ENCODE measurements at places on chromosomes 3 and 15.

DNA sequence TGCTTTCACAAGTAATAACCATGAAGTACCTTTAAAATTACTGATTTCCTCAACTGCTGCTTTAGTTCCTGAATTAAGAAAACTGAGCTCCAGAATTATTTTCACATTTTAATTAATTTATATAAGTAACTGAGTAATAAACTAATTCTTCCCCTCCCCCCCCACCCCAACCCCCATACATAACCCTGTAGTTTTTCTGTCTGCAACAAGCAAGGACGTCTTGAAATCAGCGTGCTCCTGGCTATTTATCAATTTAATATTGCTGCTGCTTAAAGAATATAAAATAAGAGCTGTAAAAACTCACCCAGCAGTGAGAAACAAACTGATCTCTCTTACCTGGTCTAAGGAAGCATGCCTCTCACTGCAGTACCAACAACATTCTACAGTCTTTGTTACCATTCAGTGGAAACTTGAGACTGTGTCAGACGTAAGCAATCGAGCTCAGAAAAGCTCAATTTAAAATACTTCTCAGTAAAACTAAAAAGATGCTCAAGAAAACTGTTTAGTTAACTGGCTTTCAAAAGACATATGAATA lies 121.0 kb downstream of the TFDP2 start:
- DNase-seq: peak; percentile 43

DNA sequence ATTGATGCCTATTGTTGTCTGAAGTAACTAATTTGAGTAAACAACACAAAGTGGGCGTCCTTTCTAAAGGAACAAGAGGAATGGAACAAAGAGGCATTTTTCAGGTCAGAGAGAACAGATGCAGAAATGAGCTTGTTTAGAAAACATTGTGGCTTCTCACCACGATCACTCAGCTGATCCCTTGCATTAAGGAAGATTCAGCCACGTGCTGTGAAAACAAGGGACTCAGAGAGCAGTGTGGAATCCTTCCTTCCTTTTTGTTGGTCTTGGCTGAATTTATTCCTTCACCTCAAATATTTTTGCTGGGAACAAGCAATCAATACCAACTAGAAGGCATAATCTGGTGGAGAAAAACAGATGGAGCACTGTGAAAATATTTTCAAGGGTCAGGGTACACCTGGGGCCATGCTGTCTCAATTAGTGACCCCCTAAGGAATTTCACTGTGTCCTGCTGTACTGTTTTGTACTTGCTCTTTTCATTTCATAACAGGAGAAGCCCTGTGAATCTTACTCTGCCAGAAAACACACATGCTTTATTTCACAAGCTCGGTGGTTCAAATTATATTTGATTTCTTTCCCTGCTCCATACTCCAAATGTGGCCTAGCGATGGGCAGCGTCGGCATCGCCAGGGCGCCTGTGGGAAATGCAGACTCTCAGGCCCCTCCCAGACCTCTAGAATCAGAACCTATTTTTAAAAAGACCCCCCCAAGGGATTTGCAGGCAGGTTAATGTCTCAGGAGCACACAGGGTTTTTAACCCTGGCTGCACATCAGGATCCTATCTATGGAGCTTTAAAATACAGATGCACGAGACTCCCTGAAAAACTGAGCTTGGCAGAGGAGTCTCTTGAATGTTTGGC lies 11.6 kb upstream of the SLC6A20 start:
- no peak for DNase-seq

- no peak for DNase-seq
These were observed 128.8 kb upstream of the OSTN start for GRCh38 chr3:191070201-191070600.

DNA sequence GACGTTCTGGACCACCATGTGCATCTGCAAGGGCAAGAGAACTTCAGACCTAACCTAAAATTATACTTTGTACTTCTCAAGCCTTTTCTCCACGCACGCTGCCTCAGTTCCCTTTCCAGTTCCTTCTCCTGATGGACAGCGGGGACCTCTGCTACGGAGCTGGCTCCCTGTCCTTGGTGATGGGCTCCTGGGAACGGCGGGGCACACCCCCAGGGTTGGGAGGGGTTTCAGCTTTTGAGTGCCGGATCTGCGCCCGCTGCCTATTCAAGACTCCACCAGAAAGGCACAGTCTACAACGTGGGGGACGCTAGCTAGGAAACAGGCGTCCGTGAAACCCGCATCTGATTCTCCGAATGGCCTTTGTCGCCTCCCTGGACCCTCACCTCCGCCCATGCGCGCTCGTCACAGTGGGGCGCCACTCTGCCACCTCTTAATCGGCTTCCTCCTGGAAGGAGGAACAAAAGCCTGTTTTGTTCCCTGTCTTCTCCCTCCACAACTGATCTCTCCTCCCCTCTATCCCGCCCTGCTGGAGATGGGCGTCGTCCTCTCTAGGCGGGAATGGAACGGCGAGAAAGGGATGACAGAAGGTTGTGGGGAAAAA lies 2.2 kb downstream of the GPR149 start:
- no peak for DNase-seq

DNA sequence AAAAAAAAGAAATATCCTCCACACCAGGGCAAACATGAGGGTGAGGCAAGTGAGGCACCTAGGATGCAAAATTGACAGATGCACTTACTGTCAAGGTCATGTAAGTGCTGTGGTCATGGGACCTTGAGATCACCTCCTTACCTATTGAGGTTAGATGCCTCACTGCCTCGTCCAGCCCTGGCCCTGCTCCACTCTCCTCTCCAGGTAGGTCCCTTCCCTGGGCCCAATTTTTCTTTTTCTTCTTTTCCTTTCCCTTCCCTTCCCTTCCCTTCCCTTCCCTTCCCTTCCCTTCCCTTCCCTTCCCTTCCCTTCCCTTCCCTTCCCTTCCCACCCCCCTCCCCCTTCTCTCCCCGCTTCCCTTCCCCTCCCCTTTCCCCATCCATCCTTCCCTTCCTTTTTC lies 71.1 kb upstream of the DLG1 start:
- DNase-seq: no peak

DNA sequence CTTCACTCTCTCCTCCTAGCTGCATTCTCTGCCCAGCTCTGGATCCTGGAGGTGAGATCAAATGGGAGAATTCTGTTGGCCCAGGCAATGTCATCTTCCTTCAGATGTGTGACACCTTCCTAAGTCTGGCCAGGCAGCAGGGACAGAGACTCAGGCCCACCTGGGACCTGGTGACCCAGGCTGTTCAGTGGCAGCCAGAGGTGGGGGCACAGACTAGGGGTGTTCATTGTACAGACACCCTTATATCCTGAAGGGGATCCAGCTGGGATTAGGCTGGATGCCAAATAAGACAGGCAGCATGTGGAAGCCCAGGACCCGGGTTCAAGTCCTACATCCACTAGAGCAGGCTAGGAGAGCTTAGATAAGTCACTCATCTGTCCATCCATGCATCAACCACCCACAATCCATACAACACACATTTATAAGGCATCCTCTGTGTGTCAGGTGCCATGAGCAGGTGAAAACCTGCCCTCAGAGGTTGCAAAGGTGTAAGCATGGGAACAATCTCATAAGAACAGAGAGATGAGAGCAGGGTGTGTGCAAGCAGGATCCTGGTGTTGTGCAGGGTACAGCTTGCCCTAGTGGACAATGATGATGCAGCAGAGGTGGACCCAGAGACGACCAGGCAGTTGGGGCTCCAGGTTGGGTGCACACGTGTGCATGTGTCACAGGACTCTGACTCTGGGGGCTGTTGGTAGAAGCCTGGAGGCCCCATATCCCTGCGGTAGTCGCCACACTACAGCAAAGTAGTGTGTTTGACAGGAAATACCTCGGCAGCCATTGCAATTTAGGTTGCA lies 18.3 kb upstream of the RPL29 start:
- no peak for DNase-seq

- no peak for DNase-seq
These were observed 3.4 kb downstream of the RARRES1 start for GRCh38 chr3:158728851-158729250.

GRCh38 chr3:78641703-78642102 lies 1126.1 kb downstream of the ROBO1 start:
- peak; percentile 47 for DNase-seq

DNA sequence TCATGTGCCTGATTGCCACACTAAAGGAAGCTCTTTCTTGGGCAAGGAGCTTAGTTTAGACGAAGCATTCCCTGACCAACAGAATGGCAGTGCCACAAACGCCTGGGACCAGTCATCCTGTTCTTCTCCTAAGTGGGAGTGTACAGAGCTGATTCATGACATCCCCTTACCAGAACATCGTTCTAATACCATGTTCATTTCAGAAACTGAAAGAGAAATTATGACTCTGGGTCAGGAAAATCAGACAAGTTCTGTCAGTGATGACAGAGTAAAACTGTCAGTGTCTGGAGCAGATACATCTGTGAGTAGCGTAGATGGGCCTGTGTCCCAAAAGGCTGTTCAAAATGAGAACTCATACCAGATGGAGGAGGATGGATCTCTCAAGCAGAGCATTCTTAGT lies 18.4 kb downstream of the SENP5 start:
- DNase-seq: no peak

DNA sequence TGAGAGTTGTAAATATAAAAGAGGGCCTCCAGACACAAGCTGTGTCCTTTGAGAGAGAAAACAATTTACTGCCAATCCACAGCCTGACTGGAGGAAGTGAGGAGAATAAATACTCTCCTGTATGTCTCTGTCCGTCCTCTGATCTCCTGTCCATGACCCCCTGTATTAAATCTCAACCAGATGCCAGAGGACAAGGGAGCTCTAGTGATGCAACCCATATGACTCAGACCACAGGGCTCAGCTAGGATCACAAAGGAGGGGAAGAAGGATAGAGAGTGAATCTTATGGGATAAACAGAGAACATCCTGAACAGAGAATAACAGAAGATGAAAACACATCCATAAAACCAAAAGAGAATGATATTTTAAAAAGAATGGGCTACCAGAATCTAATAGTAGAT lies 482.6 kb downstream of the PLOD2 start:
- no peak for DNase-seq

- no peak for DNase-seq
These were observed 190.1 kb downstream of the FAM43A start for GRCh38 chr3:194875581-194876402.

- no peak for DNase-seq
These were observed 175.7 kb downstream of the STAG1 start for GRCh38 chr3:136576279-136577009.

DNA sequence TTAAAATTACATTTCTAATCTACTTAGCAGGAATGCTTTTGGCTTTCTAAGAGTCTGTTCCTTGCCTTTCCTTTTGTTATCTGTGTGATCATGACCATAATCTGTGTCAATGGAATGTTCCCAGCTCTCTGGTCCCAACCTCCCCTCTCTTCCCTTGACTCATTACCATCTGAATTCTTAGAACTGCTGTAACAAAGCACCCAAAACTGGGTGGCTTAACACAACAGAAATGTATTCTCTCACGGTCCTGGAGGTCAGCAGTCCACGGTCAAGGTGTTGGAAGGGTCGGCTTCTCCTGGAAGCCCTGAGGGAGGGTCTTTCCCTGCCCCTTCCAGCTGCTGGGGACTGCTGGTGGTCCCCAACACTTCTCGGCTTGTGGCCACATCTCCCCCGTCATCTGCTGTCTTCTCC lies 81.1 kb downstream of the LRRK1 start:
- no peak for DNase-seq

DNA sequence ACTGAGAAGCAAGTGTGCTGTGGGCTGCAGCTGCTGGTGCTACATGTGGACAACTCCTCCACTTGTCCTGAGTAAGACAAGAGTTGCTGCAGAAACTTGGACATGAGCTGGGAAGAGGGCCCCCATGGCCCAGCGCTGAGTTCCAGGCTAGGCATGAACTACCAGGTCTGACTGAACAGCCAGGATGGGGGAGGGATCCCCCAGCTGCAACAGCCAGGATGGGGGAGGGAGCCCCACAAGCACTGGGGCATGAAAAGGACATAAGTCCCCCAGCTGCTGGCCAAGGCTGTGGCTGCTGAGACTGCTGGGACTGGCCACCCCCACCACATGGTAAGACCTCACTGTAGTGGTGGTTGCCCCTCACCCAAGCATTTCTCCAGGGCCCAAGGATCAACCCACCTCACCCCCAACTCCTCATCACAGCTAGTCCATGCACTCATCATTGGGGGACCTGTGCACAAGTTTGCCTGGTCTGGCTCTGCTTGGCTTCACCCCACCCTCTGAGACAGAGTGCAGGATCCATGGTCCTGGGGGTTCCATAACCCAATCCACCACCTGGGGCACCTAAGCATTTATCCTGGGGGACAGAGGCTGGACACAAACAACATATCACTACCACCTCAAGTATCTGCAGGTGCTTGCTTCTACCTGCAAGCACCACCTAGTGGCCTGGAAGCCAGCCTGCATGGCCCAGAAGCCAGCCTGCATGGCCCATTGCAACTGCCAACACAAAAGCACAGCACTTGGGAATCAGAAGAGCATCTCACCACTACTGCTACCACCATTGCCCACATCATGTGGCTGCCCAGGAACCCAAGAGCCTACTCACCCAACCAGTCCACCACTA lies 84.5 kb upstream of the STT3B start:
- no peak for DNase-seq

DNA sequence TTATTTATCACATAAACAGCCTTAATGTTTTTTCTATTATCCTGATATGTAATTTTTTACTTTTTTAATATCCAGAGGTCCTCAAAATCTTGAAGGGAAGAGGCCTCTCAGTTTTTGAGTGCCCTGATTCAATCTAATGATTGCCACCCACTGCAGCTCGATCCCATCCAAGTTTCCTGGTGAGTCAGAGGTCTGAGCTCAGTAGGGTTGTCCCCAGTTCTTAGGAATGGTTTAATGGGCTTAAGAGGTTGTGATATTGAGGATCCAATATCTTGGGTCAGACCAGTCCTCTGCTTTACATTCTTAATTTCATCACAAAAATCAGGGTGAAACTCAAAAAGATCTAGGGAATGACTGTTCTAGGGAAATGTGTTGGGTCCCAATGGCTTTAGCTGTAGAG lies 238.5 kb downstream of the NSUN3 start:
- DNase-seq: no peak

- no peak for DNase-seq
These were observed 67.8 kb downstream of the TTC23 start for GRCh38 chr15:99181545-99181971.
